ENCODE measurements at places on chromosomes 12 and 14.

DNA sequence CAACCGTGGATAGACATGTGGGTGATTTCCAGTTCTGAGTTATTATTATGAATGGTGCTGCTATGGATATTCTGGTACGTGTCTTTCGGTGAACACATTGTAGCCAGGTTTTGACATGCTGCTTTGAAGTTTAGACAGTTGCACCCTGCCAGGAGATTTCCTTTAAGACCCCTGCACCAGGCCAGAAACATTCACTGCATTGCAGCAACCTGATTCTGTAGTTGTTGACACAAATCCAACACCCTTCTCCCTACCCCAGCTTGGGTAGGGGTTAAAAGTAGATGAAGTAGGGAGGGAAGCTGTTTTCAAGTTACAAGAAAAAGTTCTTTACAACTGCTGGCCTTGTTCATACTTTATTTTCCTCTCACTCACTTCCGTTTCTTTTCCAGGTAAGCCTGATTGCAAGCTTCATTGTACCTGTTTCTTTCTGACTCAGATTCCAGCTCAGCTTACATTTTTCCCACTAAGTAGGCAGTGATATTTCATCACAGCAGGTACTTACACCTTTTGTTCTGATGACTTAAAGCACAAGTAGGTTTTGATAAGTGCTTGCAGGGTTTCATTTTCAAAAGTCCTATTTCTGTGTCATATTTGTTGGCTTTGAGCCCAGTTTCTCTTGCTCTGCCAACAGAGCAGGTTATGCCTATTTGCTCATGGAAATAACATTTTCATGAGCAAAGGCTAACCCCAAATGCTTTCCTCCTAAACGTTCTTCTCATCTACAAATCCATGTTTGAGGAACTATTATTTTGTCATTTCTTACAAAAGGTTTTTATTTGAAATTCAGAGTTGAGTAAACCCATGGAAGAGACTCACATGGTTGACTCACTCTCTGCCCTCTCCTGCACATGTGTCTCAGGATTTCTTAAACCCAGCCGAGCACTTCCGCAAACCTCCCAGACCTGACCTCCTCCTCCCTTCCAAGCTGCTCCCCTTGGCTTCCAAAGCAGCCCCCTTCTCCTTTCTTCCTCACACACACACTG, 12.1 kb upstream of the LTA4H start:
- peak; percentile 20 for DNase-seq

- no peak for DNase-seq
Measured at GRCh38 chr12:13790317-13790716, 191.1 kb downstream of the GRIN2B start.

GRCh38 chr12:13198241-13198640, 1.7 kb downstream of the EMP1 start:
- no peak for DNase-seq

DNA sequence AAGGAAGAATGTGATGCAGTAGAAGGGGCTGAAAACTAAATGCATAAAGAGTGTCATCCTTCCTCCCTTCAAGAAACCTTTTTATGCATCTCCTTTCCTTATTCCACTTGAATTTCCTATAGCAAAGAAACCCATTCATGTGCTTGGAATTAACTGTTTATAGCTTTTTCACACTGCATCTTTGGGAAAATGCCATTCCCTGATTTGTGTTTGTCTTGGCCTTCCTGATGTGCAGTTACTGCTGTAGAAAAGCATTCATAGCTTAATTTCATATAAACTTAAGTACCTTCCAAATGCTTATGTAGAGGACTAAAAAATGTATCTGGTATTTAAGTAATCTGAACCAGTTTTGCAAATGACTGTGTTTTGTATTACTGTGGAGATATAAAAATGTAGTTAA, 61.8 kb downstream of the SDR9C7 start:
- no peak for DNase-seq

- no peak for DNase-seq
Measured at GRCh38 chr14:87866116-87866515, 126.9 kb downstream of the GALC start.

DNA sequence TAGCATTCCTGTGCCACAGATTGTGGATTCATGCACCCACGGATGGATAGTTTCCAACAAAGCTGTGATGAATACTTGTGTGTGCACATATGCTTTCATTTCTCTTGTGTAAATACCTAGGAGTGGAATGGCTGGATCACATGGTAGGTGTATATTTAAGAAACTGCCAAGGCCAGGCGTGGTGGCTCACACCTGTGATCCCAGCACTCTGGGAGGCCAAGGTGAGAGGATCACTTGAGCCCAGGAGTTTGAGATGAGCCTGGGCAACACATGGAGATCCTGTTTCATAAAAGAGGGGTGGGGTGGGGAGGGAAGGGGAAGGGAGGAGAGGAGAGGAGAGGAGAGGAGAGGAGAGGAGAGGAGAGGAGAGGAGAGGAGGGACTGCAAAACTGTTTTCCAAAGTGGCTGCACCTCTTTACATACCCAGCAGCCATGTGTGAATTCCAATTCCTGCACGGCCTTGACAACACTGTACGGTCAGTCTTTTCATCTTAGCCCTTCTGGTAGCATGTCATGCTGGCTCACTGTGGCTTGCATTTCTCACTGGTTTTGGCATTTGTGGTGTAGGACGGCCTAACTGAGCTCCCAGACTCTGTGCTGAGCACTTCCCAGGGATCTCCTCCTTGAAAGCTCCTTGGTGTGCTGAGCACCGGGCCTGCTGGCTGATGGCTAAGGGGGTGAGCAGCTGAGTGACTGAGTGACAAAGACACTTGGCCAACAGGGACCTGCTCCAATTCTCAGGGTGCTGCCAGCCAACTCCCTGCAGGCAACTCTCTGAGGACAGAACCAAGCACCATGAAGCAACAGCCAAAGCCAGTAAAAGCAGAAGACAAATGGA, 27.9 kb downstream of the SYNE3 start:
- no peak for DNase-seq
